T-helper 1 cell (primary cell): ENCODE measurements at places on chromosomes 6 and 20.

DNA sequence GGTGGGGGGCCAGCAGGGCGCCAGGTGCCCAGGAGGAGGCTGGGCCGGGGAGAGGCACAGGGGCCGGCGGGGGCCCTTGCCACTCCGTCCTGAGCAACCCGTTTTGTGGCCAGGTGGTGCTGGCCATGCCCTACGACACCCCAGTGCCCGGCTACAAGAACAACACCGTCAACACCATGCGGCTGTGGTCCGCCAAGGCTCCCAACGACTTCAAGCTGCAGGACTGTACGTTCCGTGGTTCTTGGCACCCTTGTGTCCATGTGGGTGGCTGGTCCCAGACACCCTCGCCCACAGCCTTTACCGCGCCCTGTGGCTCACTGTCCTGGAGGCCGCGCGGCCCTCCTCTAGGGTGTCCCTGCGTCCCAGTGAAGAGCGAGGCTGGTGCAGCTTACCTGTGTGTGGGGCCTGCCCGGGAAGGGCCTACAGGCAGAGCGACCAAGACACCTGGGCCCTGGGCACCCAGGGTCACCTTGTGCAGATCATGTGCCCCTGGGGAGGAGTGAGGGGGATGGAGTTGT, 28.7 kb downstream of the PYGB start:
- DNase-seq: no peak

DNA sequence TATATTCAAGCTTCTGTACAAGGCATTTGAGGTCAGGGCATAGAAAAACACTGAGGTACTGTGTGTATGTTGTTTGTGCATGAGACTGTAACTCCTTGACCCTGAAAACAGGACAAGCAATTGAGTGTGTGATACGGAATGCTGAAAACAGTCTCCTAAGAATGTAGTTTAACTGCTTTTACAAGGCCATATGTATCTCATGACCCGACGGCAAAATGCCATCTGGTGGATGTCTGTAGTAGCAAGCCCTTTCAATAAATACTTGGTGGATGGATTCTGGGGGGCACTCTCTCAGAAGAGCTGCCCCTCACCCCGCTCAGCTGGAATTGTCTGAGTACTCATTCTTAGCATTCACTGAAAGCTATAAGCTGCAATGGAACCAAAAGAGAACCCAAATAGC, 69.3 kb upstream of the EYS start:
- DNase-seq: no peak

- no peak for DNase-seq
Measured at GRCh38 chr20:17666481-17666880, 15.6 kb downstream of the RRBP1 start.

DNA sequence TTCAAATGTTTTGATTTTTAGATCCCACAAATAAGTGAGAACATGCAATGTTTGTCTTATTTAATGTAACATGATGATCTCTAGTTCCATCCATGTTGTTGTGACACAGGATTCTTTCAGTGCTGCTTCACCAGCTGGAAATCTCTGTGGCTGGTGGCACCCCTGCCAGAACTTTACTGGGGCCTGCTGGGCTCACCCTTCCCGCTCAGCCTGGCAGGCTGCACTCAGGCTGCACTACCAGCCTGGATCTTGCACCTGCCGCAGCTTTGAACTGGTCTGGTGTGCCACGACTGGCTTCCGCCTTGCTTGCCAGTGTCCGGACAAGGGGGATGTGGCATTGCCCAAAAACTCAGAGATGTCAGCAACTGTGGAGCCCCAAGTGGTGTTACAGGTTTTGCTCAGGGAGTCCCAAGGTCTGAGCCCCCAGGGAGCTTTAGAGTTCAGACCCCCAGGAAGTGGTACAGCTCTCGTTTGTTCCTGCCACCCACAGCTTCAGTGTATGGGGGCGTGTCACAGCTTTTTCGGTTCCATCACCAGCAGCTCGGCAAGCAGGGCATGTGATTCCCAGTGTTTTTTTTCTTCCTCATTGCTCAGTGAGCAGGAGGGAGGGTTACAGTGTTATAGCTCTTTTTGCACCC, 72.3 kb upstream of the SYNCRIP start:
- DNase-seq: no peak

DNA sequence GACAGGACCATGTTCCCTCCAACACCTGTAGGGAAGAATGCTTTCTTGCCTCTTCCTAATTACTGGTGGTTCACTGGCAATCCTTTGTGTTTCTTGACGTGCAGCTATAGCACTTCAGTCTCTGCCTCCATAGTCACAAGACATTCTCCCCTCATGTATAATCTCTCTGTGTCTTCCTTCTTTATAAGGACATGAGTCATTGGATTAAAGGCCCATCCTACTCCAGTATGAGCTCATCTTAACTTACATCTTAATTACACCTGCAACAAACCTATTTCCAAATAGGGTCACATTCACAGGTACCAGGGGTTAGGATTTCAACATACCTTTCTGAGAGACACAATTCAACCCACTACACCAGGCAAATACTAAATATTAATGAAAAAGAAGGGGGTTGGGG, 213.6 kb downstream of the RNGTT start:
- no peak for DNase-seq

- DNase-seq: no peak
Measured at GRCh38 chr6:21596145-21596948, 2.8 kb downstream of the SOX4 start.

DNA sequence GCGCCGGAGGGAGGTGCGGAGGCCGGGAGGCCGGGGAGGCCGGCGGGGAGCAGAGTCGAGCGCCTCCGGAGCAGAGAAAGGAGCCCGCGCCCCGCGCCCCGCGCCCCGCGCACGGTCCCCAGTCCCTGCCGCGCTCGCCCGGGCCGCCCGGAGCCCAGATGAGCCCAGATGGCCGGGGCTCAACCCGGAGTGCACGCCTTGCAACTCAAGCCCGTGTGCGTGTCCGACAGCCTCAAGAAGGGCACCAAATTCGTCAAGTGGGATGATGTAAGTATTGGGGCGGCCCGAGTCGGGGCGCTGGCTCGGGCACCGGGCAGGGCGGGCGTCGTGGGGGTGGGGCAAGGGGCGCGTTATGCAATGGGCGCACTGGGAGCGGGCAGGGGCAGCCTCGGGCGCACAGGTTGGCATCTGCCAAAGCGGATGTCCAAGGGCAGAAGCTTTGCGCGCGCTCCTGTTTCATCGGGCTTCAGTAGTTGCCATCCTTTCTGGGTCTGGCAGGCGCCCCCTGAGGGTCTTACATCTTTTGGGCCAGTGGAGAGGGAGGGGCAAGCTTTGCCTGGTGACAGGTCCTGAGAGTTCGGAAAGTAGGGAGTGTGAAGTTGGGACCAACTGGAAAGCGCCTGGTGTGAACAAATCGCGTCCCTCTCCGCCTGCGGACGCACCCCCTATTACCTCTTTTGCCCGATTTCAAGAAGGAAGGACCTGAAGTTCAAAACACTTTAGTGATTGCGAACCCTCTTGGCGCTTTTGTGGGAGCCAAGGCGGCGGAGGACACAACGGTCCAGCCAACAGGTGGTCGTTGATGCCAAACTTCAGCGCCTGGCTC, 631 bp downstream of the PLCB1 start:
- DNase-seq: no peak

DNA sequence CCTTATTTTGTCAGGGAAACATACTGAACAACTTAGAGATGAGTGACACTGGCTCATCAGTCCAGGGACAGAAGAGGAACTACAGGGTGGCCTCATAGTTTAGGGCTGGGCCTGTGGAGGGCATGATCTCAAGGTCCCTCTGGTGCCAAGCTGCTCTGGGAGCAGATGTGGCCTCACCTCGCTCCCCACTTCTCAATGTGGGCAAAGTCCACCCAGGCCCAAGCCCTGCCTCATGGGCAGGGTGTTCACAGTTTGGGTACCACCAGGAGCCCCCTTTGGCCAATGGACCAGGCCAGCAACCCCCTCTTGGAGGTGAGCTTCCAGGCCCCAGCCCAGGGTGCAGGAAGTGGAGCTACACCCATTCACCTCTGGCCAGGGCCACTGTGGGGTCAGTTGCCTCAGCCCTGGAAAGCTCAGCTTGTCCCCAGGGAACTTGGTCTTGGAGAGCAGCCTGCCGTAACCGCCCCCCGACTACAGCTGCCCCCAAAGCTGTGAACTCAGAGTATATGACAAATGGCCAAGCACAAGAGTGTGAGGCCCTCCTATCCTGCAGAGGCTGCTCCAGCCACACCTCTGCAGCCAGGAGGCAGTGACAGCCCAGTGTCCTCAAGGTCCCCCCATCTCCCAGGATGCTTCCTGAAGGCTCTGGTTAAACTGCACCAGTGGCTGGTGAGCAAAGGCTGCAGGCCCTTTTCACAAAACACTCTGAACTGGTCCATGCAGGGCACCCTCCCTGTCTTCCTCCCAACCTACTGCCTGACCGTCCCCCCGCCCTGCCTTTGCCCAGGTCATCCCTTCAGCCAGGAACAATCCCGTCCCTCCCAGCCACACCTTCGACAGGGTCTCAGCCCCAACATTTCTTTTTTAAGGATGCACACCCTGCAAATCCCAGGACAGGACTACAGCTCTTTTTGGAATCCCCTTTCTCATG, 3.6 kb downstream of the ADISSP start:
- no peak for DNase-seq

DNA sequence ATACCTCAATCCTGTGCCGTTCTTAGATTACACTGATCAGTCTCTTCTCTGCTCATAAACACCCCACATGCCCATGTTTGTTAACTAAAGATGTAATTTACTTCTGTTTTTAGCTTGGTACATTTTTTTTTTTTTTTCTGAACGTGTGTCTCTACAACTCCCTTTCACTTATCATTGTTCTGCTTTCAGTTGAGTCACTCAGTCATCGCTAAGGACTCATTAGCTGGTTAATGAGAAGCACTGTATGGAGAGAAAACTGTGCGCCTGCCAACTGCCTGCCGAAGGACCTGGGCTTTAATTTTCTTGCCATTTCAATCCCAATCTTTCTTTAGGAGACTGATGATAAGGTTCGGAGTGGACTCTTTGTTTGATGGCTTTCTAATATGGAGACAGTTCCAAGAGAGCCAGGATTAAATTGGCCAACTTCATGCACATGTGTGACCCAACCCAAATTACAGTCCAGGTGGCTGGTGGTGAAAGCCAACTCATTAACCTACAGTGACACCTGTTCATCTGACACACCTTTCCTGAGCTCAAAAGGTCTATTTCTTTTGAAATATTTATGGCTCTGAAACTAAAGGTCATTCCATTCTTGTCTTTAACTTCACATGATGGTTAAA, 334.1 kb downstream of the BCKDHB start:
- DNase-seq: no peak

- no peak for DNase-seq
Measured at GRCh38 chr6:70819646-70820045, 137.2 kb downstream of the B3GAT2 start.
